ENCODE measurements at places on chromosomes 3 and 15.

- DNase-seq, result no peak
Measured at GRCh38 chr3:196813903-196814302, 53.8 kb upstream of the SENP5 start.

- DNase-seq, result no peak
Measured at GRCh38 chr15:38374029-38374428, 79.9 kb upstream of the FAM98B start.

GRCh38 chr3:7766530-7766929 lies 735.1 kb upstream of the LMCD1 start:
- DNase-seq, result no peak

DNA sequence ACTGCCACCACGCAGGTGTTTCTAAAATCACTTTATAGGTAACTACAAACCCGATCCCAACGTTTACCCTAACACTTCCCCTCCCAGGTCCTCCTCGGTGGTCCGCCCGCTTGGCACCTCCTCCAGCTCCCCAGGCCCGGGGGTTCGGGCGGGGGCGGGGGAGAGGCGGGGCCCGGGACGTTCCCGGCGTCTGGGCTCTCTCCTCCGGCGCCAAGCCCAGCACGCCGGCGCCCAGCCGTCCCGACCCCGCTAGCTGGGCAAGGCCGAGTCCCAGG lies 562 bp downstream of the CGGBP1 start:
- DNase-seq, result no peak

DNA sequence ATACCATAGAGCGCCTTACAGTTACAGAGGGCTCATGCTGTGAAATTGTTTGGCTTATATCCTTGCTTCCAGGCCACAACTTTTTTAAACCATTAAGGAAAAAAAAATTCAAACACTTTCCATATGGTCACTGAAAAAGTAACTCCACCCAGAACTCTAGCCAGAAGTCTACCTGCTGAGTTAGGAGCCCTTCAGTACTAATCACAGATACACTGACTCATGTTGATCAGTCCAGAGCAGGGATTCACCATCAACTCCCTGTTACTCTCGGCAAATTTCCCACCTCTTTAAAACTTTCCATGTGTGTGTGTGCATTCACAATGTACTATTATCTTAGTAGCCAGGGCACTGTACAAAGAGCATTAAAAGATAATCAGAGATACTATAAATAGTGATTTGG lies 372.8 kb downstream of the MAGI1 start:
- DNase-seq, result no peak

DNA sequence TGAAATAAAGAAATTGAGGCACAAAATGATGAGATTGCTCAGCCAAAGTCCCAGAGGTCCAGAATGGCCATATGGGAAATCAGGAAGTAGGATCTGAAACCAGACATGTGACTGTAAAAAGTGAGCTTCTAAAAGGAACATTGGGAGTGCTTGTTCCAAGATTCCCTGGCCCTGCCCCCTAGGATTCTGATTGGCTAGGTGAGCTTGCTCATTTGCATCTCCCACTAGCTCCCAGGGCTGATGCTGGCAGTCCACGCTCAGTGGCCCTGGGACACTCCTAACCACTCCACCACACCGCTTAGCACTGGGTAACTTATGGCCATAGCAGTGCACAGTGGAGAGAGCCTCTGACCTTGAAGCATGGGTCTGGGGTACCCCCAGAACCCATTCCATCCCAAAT lies 326.7 kb downstream of the NTRK3 start:
- no peak for DNase-seq

DNA sequence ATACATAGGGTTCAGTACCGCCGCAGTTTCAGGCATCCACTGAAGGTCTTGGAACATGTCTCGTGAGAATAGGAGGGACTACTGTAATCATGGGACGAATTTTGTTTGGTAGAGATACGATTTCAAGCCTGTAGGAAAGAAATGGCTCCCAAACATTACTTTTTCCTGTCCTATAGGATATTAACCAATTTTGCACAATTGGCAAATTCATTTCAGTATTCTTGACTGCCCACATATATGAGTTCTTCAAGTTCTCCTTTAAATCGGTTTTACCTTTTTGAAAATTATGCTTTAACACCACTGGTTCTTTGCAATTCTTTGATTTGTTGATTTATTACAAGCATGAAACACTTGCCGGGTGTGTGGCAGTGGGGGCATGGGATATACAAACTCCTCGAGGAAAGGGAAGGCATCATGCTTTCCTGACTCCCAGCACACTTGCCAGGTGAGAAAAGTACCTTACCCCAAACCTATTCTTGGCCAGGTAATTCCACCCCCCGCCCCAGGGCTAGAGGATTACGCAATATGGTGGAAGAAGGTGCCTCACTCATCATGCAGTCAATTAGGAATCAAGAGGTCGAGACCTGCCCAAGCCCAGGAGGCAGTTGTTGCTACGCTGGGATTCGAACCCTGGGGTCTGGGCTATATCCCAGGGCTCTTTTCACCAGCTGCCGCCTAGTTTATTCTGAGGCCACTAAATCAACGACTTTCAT lies 584 bp upstream of the LARS2 start:
- no peak for DNase-seq

GRCh38 chr3:191244242-191244867 lies 45.3 kb downstream of the OSTN start:
- DNase-seq, result no peak

GRCh38 chr3:180246688-180247195 lies 210.0 kb upstream of the PEX5L start:
- DNase-seq, result no peak

Measured in activated CD8-positive, alpha-beta memory T cell treated with anti-CD3 and anti-CD28 coated beads for 1 hour (primary cell).